ENCODE measurements at places on chromosomes 1 and 21.
A peak's percentile ranks its signal among the peaks of the same experiment; 100 is the strongest.

GRCh38 chr1:117059334-117059677 lies 820 bp upstream of the TTF2 start:
- peak; percentile 51 for DNase-seq

GRCh38 chr21:29430030-29430429 lies 131.3 kb downstream of the BACH1 start:
- DNase-seq, result no peak

GRCh38 chr1:51230501-51231078 lies 5.5 kb upstream of the RNF11 start:
- no peak for DNase-seq

GRCh38 chr1:231099996-231100767 lies 60.1 kb upstream of the FAM89A start:
- DNase-seq, result no peak

- no peak for DNase-seq
Observed at GRCh38 chr1:30522031-30523004, 201.1 kb downstream of the MATN1 start.

- peak; percentile 53 for DNase-seq
Observed at GRCh38 chr1:20100632-20101355, 18.5 kb downstream of the PLA2G2D start.

- DNase-seq, result no peak
Observed at GRCh38 chr21:46554431-46555224, 50.3 kb downstream of the S100B start.

DNA sequence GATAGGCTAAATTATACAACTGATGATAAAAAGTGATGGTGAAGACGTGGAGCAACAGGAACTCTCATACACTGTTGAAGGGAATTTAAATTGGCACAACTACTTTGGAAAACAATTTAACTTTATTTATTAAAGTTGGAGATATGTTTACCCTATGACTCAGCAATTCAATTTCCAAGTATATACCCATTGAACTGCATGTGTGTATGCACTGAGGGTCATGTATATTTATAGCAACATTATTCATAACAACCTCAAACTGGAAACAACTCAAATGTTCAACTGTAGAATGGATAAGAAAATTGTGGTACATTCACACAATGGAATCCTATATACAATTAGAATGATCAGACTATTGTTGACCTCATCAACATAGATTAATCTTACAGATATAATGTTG lies 16.5 kb upstream of the BCAS2 start:
- DNase-seq, result no peak

- DNase-seq, result no peak
Observed at GRCh38 chr1:21165646-21166045, 11.1 kb downstream of the EIF4G3 start.

- DNase-seq, result no peak
Observed at GRCh38 chr1:158646465-158646864, 40.0 kb downstream of the SPTA1 start.

DNA sequence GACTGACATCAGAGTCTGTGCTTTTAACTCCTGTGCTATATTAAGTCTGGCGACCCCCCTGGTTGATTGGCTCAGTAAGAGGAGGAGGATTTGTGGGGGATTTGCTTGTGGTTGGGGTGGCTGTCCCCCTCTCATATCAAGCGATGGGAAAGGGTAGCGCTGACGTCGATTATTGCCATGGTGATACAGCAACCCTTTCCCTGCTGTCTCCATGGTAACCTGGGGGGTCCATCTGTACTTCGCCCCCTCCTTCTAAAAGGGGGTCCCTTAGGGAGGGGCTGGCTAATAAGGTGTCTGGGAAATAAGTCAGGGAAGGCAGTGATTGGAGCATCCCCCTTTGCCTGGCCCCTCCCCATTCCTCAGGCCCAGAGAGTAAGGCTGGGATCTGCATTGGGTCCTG lies 4.7 kb downstream of the FAM229A start:
- no peak for DNase-seq

DNA sequence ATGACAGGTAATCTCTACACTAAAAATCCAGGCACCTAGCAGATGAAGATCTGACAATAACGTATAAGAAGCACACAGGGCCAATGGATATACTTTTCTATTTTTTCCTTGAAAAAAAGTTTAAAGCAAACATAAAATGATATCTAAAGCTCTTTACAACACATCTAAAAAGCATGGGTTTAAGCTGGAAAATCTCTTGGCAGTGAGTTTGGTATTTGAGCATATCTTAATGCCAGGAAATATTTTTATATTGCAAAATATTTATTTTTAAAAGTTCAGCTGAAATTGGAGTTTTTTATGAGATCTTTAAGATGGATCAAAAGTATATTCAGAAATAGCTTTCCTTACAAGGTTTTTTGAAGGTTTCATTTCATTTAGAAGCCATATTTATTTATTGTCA lies 40.5 kb downstream of the SLC5A9 start:
- no peak for DNase-seq

- DNase-seq, result no peak
Observed at GRCh38 chr1:56569661-56570060, 9.7 kb downstream of the PLPP3 start.

- DNase-seq, result no peak
Observed at GRCh38 chr1:75129983-75130789, 4.0 kb upstream of the LHX8 start.

DNA sequence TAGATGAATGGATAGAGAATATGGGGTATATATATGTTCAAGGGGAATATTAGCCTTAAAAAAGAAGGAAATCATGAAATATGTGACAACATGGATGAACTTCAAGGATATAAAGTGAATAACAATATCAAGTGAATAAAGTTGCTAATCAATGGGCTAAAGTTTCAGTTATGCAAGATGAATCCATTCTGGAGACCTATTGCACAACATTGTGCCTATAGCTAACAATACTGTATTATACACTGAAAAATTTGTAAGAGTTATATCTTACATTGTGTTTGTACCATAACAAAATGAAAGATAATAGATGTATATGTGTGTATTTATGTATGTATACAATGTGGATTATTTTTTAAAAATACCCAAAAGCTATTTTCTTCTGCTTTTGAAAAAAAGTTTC lies 96.3 kb upstream of the DPYD start:
- DNase-seq, result no peak

- DNase-seq, result no peak
Observed at GRCh38 chr1:81588149-81588548, 212.6 kb upstream of the ADGRL2 start.

DNA sequence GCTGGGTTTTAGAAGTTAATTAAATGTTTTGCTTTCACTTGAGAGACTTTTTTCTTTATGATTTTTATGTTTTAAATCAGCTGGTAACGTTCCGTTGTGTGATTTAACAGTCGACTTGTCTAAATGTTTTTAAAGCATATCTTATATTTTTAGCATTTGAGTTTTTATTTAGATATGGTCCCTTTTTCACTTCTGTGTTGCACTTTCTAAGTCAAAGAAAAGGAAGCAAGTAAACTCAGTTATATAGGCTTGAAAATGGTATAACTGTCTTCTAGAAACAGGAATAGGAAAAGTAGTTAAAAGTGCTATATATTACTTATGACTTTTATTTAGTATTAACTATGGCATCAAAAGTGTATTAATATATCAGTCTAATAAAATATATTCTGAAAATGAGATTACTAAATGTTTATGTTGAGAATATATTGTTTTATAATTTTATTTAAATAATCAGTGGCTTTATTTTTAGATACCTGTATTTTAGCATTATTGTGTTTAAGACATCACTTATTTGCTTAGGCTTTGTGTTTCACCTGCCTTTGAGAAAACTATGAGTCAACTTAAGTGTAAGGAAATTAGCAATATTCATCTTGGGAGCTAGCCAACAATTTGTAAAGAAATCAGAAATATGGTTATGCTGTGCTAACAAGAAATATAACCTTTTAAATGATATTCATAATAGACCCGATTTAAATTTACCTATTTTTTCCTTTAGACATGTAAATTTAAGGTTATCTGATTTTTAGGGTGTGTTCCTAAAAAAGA lies 60.5 kb downstream of the RABGAP1L start:
- DNase-seq, result no peak

GRCh38 chr1:26280333-26281042 lies 602 bp downstream of the SH3BGRL3 start:
- peak; percentile 35 for DNase-seq

DNA sequence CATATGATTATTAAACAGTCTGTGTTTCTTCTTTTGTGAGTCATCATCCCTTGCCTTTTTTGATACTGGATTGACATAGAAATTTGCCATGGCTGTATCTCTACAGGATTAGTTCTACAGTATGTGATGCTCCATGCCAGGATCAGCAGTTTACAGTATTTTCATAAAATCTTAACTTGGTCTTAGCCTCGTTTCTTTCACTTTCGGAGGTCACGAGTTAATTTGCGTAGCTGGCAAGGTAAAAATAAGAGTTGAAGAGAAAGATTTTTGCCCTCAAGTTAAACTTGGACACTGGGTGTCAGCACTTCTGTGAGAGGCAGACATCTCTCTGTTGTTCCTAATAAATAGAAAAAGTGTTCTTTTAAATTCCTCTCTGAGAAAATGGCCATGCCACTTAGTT lies 79.1 kb downstream of the CACNA1E start:
- DNase-seq, result no peak

DNA sequence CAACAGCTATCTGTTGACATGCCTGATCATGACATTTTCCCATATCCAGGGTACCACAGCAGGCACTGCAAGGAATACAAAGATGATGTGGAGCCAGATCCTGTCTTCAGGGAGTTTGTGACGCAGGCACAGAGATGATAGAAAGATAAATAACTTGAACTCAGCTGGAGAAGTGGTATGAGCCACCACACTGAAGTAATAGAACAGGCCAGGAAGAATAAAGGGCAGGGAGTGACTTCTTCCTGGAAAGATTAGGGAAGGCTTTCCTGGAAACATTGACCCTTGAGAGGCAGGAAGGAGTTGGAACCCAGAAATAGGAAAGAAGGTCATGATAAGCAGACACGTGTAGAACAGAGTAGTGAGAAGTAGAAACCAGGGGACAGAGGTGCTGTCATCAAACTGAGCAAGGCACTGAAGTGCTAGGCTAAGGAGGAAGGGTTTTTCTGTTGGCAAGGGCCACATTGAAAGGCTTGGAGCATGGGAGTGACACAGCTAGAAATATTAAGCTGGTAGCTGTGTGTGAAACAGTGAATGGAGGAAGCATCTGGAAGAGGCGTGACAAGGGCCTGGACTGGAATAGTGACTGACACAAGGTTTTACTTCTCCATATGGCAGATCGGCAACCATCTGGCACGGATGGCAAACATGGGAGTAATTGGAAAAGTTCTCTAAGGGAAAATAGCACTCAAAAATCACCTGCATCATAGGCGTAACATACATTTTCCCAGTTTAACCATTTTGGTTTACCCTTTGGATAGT lies 68.4 kb downstream of the AK5 start:
- DNase-seq, result no peak

DNA sequence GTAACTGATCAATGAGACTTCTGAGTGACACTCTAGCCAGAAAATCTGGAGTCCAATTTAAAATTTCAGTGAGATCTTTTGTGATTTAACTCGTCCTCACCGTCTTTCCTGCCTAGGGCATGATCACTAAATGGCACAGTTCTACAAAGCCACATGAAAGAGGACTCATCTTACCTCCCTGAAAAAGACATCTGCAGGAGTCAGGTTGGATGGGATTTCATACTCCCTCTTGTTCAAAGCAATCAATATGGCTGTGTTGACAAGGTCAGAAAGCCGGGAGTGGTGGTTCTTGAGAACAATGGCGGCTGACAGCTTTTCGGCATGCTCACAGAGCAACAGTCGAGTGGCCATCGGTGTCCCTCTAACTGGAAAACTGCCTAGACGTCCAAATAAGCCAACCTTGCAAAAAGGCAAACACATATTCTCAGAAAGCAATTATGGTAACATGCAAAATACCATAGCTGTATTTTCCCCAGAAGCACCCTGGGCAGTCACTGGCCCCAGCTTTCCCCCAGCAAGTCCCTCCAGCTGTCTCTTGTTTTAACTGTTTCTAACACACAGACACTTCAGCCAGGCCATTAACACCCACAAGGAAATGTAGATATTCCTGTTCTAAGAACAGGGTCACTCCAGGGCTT lies 36.6 kb upstream of the ACTA1 start:
- DNase-seq, result no peak

Data from ACHN (cell line).